NB4 (cell line): ENCODE measurements at places on chromosomes 6 and 20.

GRCh38 chr6:34810936-34811632 lies 19.2 kb downstream of the BLTP3A start:
- no peak for DNase-seq

- DNase-seq: no peak
These were observed 2.8 kb downstream of the COL9A3 start for GRCh38 chr20:62819494-62820174.

GRCh38 chr6:101597693-101598092 lies 204.2 kb downstream of the GRIK2 start:
- no peak for DNase-seq

GRCh38 chr6:106746652-106747051 lies 117.3 kb downstream of the QRSL1 start:
- no peak for DNase-seq

- no peak for DNase-seq
These were observed 152.4 kb upstream of the PROKR2 start for GRCh38 chr20:5469111-5469510.

DNA sequence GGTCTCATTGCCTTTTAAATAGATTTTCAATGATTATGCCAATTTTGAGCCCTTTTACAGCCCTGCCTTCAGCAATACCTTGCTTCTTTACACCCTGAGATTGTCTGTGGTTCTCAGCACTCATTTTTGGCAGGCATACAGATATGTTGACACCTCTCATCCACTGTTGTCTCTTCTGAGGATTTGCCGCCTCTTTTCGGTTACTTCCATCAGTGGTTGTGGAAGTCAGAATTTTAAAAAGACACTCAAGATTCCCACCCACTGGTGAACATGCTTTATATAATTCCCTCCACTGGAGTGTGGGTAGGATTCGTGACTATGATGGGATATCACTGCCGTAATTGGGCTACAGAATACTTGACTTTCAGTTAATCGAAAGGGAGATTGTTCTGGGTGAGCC lies 37.4 kb upstream of the KIF13A start:
- DNase-seq: no peak

- peak; percentile 76 for DNase-seq
These were observed 1.6 kb upstream of the PSMB8 start for GRCh38 chr6:32845384-32845884.

DNA sequence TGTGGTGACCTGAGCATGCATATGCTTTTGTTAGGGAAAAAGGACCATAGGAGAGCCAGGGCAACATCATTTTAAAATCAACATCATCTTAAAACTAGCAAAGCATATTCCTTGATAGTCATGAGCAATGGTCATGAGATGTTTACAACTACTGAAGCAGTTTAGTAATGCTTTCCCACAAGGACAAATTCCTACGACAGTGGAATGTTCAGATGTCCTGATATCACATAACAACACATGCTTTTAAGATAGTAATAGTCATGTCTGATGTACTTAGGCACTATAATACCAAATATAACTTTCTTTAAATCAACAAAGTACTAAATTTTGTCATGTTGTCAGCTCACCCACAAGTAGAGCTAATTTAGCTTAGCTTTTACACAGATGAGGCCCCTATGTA lies 370.3 kb downstream of the HTR1B start:
- no peak for DNase-seq
